ENCODE measurements at places on chromosomes 5 and 9. TPM values are rescaled to one million over a fixed set of nuclear protein-coding genes. Genes with fewer than 3 reads are reported as not detected.

DNA sequence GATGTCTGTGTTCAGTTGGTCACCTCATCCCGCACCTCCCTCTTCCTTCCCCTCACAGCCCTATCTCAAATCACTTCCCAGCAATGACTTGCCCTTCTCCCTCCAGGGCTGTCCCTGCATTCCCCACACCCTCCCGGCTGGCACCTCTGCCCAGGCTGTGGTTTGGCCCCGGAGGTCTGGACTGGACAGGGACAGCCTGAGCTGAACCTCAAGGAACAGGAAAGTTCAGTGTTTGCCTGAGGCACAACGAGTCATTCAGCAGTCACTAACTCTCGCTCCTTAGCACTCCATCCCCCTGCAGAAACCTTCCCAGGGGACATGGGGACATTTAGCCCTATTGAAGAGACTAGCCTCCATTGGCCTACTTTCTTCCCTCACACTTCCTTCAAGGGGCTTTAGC is 58.3 kb upstream of the MAP3K1 start:
- no peak for DNase-seq

DNA sequence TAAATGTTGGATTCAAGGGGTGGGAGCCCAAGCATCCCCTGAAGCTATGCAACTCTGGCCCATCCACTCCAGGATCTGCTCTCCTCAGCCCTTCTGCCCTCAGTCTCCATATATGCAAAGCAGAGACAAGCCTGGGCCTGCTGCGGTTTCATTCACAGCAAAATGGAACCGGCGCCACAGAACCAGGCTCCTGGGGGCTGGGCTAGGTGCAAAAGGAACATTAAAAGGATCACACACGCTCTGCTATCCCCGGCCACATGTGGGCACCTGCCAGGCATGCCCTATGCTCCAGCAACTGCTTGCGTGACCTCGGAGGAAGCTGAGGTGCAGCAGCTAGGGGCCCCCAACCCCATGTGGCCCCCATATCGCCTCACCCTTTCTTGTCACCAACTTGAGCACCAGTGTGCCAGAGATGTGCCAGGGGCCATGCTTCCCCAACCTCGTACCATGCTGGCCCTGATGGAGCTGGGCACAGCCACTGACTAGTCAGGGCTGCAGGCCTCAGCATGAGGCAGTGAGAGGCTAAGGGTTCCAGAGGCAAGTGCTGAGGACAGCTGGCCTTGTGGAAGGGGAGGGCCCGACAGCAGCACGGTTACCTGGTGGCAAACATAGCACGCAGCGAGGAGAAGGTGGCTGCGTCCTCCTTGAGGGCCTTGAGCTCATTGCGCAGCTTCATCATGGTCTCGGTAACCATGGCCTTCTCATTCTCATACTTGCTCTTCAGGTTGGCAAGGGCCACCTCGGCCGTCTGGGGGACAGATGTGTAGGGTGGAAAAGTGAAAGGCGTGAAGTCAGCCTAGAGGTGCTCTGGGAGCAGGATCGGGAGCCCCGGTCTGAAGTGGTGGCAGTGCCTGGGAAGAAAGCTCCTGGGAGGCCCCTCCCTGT is 47.2 kb downstream of the BICD2 start:
- DNase-seq = no peak

GRCh38 chr9:133916159-133916541 is 76.0 kb downstream of the VAV2 start:
- DNase-seq = no peak

- DNase-seq = peak; percentile 8
Measured at GRCh38 chr9:2087500-2088313, 72.6 kb downstream of the SMARCA2 start.

- DNase-seq = no peak
Measured at GRCh38 chr9:114954956-114955582, 24.7 kb upstream of the TNFSF8 start.

- DNase-seq = no peak
Measured at GRCh38 chr9:132997591-132997990, 19.1 kb downstream of the GFI1B start.

DNA sequence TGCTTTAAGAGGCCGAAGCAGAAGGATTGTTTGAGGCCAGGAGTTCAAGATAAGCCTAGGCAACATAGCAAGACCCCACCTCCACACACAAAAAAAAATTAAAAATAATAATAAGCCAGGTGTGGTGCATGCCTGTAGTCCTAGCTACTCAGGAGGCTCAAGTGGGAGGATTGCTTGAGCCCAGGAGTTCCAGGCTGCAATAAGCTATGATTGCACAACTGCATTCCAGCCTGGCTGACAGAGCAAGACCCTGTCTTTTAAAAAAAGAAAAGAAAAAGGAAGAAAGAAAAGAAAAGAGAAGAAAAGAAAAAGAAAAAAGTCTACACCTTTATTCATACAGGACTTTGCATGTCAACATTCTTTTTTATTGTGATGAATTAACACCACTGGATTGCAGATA is 2125.8 kb downstream of the MAT2B start:
- DNase-seq = no peak

- DNase-seq = no peak
Measured at GRCh38 chr9:17799369-17799768, 220.5 kb downstream of the SH3GL2 start.

- peak; percentile 86 for DNase-seq
Measured at GRCh38 chr5:35617435-35618303, at the start of gene SPEF2. Gene SPEF2 (plus strand): TSS chr5:35617863. CDS start chr5:35617998, 135 bp downstream.

The EGR1 gene
- total RNA-seq = 94.3 TPM

The SLC6A19 gene
- not detected for total RNA-seq

The IGIP gene
- total RNA-seq = 5.5 TPM

The DBH gene
- total RNA-seq = not detected

The ABLIM3 gene
- 0.19 TPM for total RNA-seq

The ZNF354C gene
- 12.5 TPM for total RNA-seq
